Stimulated activated CD8-positive, alpha-beta memory T cell treated with anti-CD3 and anti-CD28 coated beads, Interleukin-4, amount 100 ng/mL, for 1 hour (primary cell): ENCODE measurements at places on chromosomes 6 and 20.
A peak's percentile ranks its signal among the peaks of the same experiment; 100 is the strongest.

DNA sequence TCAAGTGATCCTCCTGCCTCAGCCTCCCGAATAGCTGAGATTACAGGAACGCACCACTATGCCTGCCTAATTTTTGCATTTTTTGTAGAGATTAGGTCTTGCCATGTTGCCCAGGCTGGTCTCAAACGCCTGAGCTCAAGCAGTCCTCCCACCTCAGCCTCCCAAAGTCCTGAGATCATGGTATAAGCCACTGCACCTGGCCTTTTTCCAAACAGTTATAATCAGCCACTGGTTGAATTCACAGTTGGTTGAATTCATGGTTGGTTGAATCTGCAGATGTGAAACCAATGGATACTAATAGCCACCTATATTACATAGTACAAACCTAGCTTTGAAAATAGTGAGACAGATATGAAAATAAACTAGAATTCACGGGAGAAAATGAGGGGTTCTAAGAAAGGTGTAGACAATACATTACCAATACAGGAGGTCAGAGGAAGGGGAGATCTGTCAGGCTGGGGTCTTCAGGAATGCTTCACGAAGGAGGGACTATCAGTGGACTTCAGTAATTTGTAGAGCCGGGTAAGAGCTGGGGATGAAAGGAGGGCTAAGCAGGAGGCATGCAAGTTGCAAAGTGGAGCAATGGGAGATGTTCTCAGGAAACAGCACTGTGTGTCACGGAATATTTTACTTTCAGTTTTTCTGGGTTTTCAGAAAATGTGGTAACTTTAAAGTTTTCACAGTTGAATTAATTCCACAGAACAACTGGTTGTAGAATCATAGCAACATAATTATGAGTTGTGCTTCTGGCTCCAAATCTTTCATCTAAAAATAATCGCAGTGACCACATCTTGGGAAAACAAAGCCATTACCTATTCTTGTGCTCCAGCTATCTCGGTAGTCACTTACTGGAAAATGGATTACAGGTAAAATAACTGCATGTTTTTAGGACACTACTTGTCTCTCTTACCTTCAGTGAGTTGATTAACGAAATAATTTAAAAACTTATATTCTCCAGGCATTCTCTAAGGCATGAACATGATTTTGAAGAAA, 12.9 kb upstream of the CEP85L start:
- no peak for DNase-seq

GRCh38 chr6:96995903-96996302, 71.4 kb downstream of the KLHL32 start:
- no peak for DNase-seq

DNA sequence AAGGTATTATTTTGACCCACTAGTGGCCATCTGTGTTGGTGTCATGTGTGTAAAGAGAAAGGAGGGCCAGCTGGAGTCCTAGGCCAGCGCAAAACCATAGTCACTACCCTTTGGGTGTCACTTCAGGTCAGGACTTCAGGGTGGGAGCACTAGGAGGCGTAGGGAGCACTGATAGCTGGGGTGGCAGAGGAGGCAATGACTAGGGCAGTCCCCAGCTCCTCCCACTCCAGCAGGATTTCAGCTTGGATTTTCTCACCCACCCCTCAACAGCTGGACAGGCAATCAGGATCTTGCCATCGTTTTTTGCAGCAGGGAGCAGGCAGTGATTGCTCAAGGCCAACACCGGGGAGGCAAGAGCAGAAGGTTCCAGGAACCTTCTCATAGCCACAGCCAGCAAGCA, 4.2 kb upstream of the HLA-DOA start:
- no peak for DNase-seq

DNA sequence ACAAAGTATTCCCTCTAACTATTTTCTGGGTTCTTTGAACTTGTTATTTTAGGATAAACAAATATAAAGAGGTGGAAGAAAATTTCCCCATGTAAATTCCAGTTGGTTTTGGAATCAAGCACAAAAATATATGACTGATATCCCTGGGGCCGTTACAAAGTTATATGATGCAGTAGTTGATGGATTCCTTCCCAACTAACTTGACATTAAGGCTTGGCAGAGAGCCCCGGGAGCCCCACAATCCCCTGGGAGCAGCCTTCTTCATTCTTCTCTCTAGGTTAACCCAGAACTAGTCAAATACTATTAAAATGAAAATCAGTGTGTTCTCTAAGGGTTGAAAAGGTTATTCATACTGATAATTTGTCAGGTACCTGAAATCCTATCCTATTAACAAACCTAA, 508.9 kb upstream of the SOX4 start:
- DNase-seq: no peak

DNA sequence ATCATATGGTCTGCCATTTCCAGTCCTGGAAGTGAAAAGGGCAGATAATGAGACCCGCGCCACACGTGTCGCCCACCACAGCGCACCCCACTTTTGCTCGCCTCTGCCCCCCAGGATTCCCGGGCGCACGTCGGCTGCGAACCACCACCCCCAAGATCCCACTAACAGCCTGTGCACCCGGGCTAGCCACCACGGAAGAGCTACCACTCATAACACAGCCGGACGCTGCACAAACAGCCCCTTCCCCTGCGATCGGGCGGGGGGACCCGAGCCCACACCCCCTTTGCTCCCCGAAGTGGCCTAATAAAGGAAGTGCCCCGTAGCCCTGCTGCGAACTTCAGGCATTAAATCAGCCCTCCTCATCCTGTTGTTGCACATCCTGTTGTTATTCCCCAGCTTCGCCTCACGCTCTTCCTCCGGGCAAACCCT, 506 bp downstream of the CITED2 start:
- no peak for DNase-seq

GRCh38 chr6:109336221-109336961, 45.9 kb downstream of the CD164 start:
- no peak for DNase-seq

GRCh38 chr20:36836591-36837269, 39.2 kb upstream of the TLDC2 start:
- DNase-seq: no peak

DNA sequence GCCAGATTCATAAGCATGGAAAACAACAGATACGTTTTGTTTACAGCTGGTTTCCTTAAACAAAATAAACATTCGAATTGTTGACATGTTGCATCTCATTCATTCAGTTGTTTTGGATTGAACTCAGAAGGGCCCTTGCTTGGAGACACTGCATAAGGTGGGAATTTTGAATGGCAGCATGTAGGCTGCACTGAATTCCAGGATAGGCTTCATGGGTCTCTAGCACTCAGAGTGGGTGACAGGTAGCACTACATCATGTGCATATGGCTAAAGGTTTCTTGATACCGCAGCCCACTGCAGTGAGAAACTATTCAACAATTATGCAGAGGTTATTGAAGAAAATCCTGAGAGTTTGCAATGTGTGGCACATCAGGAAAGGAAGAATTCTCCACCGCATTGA, 1.6 kb downstream of the BEND6 start:
- no peak for DNase-seq

GRCh38 chr6:11367638-11368199, 135.3 kb upstream of the NEDD9 start:
- no peak for DNase-seq

DNA sequence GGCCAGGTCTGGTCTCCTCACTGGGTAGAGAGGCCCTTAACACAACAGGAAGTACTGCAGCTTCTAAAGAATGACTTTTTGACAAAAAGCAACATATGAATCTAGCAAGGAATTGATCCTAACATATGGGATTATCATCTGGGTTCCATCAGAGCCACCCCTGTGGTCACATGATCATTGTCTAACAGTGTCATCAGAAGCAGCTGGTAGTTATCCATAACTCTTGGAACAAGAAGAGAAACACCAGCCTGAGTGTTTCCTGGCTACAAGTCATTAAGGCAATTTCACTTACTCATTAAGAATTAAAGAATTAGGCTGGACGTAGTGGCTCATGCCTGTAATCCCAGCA, 219.3 kb upstream of the ARID1B start:
- no peak for DNase-seq

DNA sequence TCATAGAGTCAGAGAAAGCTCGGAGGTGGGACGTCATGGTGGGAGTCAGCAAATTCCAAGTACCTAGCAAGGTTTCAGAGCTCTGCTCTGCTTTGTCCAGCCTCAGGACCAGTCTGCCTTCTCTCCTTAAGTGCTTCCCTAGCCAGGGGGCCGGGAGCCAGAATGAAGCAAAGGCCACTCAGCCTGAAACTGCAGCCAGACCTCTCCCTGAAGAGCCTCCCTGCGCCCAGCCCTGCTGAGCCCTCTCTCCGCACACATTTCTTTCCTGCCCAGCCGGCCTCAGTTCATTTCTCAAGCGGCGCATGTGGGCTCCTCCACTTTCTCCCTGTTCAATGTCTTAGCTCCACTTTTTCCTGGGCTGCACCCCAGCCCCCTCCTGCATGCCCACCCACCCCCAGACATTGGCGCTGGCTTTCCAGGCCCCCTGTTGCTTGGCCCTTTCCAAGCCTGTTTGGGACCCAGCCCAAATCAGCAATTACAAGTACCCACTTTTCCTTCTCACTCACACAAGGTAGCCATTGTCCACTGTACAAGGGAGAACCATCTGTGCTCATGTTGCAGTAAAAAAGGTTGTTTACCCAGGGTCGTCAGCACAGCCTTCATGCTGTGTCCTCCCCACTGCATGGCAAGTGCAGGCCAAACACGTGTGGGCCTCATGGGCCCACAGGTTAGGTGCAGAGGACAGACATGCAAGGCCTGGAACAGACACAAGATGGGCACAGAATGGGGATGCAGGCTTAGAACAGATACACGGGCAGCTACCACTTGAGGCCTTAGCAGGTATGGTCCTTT, 147.1 kb downstream of the MRPL14 start:
- DNase-seq: no peak

DNA sequence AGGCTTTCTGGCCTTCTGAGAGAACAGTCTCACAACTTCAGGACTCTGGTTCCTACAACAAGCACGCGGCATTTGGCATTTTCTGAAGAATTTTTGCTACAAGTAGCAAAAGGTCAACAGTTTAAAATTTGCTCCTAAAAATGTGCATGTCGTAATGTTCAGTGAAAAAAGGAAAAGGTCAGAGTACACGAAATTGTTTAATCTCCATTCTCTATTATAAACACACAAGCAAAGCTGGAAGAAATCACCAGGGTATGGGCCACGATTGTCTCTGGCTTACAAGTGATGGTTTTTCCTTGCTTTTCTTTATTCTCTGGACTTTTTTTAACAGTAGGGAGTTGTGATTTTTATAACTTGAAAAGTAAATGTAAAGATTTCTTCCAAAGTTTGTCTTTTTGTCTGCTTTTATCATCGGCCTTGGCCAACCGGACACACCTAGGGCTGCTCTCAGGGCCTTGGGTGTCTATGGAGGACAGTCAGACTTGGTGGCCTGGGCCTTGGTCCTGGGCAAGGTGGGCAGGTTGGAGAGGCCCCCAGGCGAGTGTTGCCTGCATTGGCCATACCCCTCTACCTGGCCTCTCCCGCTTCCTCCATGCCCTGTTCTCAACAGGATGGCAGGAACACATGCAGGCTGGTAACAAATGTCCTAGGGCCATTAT, 32.4 kb downstream of the PLEKHG1 start:
- no peak for DNase-seq

DNA sequence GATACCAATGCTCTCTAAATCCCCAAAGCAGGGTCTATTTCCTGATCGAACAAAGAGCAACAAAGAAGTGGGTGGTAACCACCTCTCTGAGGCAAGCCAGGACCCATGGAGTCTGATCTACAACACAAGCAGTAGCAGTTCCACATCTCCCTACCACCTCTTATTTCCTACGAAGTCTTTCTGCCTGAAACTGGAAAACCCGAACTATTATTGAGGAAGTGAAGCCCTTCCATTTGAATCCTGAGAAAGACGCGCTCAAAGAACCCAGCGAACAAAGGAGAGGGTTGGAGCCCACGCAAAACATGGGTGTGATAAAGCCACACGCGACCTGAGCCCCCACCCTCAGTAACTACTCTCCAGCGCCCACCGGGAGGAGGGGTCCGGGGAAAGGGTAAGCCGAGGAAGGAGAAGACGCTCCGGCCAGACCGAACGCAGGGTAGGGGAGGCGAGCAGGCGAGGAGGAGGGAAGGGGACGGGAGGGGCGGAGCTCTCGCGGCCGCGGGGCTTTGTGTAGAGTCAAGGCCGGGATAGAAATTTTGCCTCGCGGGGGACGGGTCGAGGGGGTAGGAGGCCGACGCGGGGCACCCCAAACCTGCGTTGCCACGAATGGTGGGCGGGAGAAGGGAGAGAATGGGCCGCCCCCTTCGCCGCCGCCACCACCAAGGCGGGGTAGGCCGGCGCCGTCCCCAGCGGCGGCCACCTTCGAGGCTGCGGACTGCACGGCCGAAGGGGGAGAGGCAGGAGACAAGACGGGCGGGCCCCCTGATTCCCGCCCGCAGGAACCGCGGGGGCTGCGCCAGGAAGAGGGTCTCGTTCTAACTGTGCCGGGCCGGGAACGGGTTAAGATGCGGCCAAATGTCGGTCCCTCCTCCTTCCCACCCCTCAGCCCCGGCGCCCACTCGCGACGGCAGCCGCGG, 802 bp downstream of the HDAC2 start:
- DNase-seq: peak; percentile 13

GRCh38 chr6:169326067-169326799, 72.6 kb upstream of the THBS2 start:
- DNase-seq: no peak

DNA sequence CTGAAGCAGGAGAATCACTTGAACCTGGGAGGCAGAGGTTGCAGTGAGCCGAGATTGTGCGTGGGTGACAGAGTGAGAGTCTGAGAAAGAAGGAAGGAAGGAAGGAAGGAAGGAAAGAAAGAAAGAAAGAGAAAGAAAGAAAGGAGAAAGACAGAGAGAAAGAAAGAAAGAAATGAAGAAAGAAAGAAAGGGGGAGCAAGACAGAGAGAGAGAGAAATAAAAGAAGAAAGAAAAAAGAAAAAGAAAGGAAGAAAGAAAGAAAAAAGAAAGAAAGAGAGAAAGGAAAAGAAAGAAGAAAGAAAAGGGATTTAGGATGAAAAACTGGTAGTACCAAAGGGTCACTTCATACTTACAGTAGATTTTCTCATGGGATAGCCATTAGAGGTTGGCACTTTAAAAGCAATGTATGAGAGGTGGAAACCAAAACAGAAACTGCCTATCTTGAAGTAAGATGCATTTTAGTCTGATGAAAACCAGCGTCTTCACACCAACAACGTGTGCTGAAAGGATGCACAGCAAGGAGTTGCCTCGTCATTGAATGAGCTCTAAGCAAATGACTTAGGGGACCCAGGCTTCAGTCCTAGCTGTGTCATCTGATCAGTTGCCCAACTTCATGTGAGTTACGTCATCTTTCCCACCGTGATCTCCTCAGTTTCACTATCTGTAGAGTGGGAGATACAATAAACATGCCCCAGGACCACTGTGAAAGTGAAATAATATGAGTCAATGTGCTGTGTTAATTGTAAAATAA, 133.9 kb upstream of the NEDD9 start:
- no peak for DNase-seq

DNA sequence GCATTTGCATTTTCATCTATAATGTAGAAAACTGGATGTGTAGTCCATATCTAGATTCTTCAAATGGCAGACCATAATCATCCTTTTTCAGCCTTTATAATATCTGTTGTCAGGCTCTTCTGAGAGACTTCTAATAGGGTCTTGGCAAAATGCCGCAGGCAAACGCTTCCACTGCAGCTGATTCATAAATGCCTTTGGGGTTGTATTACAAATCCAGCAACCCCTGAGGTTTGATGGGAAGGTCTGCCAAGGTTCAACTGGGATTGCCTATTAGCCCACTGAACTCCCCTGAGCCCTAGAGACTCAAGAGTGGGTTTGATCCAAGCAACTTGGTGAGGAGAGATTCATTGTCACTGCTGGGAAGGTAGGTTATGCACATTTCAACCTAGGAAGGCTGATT, 365.2 kb upstream of the POU3F2 start:
- no peak for DNase-seq
